ENCODE measurements at places on chromosomes 1 and 21.

DNA sequence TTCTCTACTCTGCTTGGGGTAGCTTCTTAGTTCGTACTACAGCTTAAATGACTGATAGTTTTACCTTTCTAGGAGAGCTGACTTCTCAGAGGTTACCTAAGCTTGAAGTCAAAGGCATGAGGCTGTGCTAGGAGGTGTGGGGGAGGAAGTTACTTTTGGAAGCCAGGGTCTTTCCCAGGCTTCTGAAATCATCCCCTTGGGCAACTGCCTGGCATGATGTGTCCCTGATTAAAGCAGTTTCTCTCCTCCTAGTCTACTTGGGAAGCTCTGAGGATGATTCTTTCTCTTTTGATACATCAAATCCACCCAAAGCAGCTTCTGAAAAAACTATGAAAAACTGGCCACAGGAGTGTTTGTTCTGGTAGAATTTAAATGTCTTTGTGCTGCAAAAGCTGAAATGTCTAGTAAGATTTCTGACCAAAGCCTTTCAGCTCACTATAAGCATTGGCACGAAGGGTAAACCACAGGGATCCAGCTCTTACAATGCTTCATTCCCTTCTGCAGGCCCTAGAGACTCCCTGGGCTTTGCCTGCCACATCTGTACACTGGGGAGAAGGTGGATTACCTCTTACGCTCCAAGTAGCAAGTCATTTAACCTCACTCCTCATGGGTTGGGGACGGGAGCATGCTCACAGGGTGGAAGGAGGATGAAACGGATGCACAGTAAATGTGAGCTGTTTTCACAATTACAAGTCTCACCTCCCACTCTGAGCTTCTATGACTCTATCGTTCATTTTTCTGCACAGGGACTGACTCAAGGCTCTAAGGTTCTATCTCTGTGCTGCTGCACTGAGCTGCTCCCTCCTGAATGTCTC, 59.6 kb downstream of the RUNX1 start:
- peak; percentile 81 for DNase-seq

DNA sequence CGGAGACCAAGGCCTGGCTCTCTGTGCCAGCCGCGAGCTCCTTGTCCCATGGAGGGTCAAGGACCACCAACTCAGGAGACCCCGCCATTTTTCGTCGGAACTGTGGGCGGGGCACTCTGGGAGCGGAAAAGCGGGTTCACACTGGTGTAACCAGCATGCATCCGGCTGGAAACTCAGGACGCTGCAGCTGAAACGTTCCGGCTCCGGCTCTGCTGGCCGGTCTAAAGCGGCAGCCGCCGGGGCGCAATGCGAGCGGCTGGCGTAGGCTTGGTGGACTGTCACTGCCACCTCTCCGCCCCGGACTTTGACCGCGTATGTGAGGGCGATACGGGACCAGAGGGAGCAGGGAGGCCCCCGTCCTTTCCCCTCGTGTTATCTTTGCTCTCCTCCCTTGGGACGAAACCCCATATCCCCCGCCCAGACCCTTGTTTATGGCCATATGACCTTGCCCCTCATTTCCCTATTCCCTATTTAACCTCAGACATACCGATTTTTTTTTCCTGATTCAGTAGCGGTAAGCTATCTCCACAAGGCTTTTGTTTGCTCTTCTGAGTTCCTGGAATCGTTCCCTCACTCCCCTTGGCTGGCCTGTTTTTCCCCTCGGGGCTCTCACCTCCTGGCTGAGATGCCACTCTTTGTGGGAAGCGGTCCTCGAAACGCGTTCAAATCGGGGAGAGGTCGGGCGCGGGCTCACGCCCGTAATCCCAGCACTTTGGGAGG, at the start of the genes NSL1 and TATDN3:
NSL1 (minus strand) TSS at position 102 of the 720 bp plus-strand sequence; CDS start at position 88, 14 bp downstream.
TATDN3 (plus strand) TSS at position 219 of the 720 bp plus-strand sequence; CDS start at position 247, 28 bp downstream.
- DNase-seq, result peak; percentile 90

GRCh38 chr1:199691540-199691939, 336.0 kb upstream of the NR5A2 start:
- peak; percentile 87 for DNase-seq

DNA sequence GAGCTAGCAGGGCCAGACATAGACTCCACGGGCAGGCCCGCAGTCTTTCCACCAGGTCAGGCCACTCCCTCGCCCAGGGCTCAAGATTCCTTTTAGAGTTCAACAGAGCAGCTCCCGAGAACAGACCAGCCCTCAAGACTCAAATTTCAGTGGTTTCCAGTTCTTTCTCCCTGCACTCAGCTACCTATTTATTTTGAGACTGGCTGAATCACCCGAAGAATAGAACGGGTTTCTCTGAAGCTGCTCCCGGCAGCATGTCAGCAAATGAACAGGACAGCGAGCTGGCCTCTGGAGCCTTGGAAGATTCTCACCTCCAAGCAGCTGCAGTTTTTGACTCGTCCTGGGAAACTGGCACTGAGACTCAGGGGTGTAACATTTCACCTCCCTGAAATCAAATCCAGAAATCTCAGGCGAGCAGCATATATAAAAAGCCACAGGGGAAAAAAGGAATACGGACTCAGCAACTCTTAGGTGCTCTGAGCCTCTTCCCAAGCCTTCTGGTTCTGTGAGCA, 177.9 kb downstream of the CLIC6 start:
- DNase-seq, result peak; percentile 68

- DNase-seq, result no peak
These were observed 29.6 kb upstream of the PHGDH start for GRCh38 chr1:119682141-119682540.

GRCh38 chr1:61049850-61050540, 32.4 kb upstream of the NFIA start:
- peak; percentile 79 for DNase-seq

- DNase-seq, result no peak
These were observed 5.9 kb downstream of the VPS45 start for GRCh38 chr1:150073516-150073915.

GRCh38 chr1:43849670-43850069, 83.9 kb upstream of the ARTN start:
- no peak for DNase-seq

DNA sequence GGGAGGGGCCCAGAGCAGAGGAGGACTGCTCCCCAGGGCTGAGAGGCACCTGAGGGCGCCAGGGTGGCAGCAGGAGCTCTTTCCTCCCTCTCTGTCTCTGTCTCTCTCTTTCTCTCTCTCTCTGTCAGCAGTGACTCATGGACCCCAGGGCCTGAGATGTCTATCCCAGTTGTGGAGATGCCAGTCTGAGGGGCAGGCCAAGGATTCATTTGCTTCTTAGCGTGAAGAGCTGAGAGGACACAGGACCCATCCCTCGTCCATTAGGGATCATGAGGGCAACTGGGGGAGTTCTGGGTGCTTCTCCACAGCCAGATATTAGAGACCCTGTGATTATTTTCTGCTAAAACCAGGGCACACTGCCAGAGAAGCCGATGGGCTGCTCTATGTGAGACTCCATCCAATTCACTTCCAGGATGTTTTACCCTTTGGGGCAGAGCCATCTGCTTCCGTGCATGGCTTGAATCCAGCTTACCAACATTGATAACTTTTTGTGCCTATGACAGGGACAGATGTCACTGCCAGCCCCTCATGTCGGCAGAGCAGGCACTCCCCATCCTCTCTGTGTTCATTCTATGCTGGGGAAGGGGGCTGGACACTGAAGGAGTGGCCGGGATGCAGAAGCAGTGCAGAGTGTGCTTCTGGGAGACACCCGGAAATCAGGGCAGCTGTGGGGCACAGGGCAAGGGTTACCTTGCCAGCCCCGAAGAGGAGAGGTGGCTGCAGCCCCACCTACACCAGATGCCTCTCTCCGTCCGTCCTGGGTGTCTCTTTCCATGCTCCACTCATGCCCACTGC, 4.1 kb upstream of the PCBP3 start:
- DNase-seq, result peak; percentile 10

GRCh38 chr1:72202761-72203160, 79.6 kb downstream of the NEGR1 start:
- DNase-seq, result no peak

All from fibroblast of upper back skin (primary cell).